Activated naive CD4-positive, alpha-beta T cell treated with Interleukin-2 at 50 U/mL for 16 hours (primary cell): ENCODE measurements at places on chromosomes 11 and 22.

DNA sequence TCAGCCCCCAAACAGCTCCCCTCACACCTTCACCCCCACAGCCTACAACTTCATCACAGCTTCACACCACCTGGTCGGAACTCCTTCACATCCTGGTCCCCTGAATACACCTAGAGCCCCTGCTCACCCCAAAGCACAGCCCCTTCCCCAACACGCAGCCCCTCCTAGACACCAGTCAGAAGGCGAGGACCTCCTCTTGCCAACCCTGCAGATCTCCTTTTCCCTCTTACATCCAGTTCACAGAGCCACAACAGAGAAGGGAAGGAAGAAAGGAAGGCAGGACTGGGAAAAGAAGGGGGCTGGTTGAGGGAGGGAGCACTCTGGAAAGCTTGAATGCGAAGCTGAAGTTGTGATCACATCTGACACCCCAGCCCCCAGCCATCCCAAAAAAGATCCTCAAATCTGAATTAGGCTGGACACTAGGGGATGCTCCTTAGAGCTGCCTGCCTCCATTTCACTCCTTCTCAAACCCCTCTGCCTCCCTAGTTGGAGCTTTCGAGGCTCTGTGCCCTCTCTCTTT lies 629 bp downstream of the CCKBR start:
- DNase-seq: no peak

GRCh38 chr11:96263238-96263763 lies 79.7 kb downstream of the MAML2 start:
- no peak for DNase-seq

- no peak for DNase-seq
Measured at GRCh38 chr11:18748766-18749365, 22.9 kb upstream of the IGSF22 start.

DNA sequence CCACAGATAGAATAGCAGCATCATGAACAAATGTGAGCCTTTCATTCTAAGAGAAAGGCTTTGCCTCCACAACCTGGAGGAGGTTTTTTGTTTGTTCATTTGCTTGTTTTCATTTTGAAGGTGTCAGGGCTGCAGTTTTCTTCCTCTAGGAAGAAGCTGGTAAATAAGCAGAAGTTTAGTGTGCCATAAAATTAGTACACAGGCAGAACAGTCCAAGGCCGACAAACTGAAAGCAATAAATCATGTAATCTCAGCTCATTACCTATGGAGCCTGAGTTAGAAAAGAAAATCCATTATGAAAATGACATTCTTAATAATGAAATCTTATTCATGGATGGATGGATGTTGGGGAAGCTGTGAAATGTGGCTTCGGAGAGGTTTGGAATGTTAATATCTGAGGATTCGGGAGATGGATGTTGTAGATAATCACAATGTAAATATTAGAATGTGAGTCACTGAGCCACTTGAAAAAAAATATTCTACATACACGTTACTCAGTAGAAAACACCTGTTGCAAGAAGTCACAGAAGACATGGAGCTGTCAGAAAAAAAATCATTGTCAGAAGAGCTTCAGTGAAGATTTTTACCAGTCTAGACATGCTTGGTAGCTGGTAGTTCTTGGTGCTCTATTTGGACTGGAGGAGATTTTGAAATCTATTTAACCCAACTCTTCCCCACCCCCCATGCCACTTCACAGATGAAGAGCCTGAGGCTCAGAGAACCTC lies 15.0 kb upstream of the ZDHHC13 start:
- no peak for DNase-seq

DNA sequence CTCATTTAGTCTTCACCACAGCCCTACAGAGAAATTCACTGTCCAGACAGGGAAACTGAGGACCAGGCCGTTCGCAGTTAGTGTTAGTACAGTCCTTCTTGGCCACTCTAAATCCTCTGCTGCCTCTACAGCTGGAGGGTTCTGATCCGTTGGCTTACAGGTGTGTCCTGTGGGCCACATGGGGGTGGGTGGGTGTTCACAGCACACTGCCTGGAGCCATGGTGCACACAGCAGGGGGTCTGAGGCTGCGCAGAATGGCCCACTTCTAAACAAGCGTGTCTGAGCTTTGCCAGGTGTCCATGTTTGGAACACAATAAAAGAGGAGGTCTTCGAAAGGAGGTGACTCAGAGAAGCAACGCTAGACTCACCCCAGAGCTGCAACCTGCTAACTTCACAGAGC lies 249.0 kb downstream of the ST3GAL4 start:
- no peak for DNase-seq

DNA sequence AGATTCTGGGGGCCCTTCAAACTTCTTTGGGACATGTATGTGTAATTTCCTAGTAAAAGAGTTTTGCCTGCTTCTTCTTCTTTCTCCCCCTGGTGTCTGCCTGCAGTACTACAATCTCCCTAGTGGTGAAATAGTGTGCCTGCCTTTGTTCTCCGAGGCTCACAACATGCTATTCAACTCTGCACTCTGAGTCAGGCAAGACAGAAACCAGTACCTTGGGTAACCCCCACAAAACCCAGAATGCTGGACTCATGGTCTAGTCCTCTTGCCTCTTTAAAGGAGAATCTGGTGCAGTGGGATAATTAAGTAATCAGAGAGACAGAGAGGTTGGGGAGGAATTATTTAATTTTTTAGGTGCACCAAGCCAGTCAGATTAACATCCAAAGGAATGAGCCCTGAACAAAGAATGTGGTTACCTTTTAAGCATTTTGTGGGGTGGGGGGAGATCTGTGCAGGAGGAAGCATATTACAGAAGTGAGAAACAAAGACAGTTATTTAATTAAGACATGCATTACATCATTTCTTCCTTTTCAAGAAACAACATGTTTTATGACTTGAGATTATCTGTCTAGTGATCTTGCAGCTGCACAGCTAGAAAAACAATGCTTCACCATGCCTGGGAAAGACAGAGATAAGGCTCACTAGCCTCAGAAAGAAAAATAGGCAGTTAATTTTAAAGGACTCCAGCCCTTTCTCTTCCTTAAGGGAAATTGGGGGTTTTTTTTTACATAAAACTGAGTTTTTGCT lies 11.0 kb upstream of the MS4A6A start:
- DNase-seq: peak; percentile 59

GRCh38 chr11:104870910-104871309 lies 27.4 kb downstream of the CASP12 start:
- DNase-seq: no peak

DNA sequence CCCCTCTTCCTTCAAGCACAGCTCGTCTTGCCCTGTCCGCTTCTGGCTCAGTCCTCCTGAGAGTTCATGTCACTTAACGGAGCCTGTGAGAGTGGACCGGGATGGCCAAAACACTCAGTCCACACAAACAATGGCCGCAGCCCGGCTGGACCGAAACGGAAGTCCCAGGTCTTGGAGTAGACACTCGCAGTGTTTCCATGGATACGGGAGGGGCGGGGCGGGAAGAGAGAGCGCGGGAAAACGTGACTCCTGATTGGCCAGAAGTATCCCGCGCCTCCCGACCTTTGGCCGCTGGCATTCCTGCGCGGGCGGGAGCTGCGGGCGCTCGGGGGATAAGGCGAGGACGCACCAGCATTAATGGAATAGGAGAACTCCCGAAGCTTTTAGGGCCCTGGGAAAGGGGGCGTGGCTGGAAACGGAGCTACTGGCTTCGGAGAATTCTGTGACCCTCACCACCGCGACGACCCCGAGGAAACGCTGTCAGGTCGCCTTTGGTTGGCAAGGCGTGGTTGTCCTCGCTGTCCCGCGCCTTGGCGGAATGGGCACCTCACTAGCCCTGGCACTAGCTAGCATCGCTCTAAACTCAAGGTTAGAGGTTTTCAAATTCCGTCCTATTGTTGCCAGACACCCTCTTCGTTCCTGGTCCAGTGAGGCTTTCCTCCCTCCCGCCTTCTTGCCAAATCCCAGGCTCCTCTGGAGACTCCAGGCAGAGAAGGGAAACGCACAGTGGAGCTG lies at the start of the genes NLRP14 and ZNF214:
TSS of gene NLRP14 (plus strand) at position 297 of the 735 bp plus-strand sequence. CDS start 18,108 bp downstream, outside the sequence.
TSS of gene ZNF214 (minus strand) at position 164 of the 735 bp plus-strand sequence. CDS start 17,511 bp downstream, outside the sequence.
- no peak for DNase-seq

DNA sequence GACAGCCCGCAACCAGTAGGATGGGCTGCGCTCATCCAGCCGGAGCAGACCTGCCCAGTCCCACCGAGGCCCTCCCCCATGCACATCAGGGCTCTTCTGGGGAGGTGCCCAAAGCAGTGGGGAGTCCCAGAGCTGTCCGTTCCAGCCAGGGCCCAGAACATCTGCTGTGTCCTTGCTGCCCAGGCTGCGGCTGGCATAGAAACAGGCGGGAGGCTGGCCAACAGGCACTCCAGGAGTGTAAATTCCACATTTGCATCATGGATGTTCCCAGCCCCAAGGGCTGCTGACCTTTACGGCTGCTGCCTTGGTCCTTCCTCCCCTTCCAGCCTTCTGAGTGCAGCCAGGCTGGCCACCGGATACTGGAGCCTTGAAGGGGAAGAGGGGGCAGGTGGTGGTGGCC lies 30.0 kb upstream of the SYT7 start:
- DNase-seq: no peak
